ENCODE measurements at places on chromosomes 13 and 19.

GRCh38 chr13:91813253-91813652 lies 414.8 kb downstream of the GPC5 start:
- no peak for DNase-seq

GRCh38 chr13:101522607-101523006 lies 70.1 kb downstream of the ITGBL1 start:
- DNase-seq: no peak

DNA sequence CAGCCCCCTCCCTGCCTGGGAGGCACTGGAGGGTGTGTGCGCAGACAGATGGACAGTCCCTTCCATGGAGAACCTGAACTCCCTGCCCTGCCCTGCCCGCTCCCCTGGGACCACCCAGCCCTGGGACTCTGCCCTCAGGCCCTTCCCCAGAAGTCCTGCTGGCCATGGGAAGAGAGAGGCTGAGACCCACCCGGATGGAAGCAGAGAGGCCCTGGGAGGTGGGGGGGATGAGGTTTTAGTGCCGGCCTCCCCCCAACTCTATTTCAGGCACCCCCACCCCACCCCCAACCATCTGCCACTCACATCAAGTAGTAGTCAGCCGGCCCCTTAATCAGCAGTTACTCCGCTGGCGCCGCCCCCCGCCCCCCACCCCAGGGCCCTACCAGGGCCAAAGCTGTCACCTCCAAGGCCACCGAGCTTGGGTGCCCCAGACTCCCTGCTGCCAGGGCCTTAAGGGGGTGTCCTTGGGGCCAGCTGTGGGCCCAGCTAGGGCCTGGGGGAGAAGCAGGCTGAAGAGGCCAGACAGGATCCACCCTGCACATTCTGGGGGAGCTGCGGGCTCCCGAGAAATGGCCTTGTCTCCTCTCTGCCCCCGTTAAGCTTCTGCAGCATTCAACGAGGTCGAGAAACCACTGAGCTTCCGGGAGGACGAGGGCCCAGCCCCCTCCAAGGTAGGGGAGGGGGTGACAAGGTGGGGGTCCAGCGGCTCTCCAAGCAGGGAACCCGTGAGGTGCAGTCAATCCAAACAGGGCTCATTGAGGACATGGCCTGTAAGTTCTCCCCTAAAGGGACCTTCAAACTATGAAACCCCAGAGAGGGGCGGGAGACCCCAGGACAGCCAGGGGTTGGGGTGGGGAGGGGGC lies 17.4 kb downstream of the NMRK2 start:
- DNase-seq: no peak

- no peak for DNase-seq
Measured at GRCh38 chr19:15249972-15250639, 17.9 kb upstream of the EPHX3 start.

DNA sequence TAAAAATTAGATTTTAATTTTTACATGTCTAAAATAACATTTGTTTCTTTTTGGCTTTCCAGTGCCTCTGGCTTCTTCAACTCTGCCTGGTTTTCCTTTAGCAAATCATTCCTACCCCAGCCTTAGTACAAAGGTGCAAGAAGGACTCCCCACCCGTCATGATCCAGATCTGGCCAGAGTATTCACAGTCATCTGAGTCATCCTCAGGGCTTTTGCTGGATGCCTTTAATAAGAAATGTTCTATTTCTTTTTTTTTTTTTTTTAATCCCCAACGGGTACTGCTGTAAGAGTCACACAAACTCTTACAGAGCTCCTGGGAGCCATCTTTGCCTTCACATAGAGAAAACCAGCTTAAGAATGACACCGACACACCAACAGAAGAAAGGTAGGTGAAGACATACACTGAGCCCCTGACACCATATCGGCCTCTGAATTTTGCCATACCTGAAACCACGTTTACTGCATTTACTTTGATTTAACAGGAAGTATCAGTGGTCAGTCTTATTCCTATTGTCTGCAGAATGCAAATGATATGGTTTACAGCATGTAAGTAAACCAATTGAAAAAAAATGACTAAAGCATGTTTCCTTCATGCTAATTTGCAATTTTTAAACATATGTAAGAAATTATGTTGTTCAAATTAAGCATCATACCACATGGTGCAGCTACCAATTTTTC lies 184.4 kb downstream of the NALCN start:
- DNase-seq: no peak

DNA sequence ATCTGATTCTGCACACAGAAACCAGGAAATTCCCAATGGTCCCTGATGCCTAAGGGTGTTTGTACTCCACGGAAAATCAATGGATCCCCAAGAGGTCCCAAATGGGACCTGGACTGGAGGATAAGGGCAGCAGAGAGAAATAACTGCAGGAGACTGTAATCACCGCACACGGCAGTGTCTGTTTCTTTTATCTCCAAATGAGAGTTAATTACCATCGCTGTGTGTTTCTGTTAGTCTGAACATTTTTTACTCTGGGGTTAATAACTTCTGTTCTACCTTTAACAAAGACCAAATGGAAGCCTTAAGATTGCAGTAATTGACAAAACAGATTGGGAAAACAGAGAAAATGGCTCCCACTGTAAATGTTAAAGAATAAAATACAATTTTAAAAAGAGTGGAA lies 320.9 kb downstream of the DCLK1 start:
- no peak for DNase-seq

GRCh38 chr19:9323557-9323918 lies 441 bp upstream of the ZNF559 start:
- DNase-seq: no peak
